ENCODE measurements at places on chromosomes 7 and 10. TPM values are rescaled to one million over a fixed set of nuclear protein-coding genes. Genes with fewer than 3 reads are reported as not detected.

Gene GCK
- total RNA-seq = 1.3 TPM

Gene PLXDC2
- total RNA-seq = not detected

Gene TBX20
- total RNA-seq = 0.15 TPM

Gene LRRN3
- total RNA-seq = 4.4 TPM

Gene CLDN15
- total RNA-seq = 13.7 TPM

Gene ARHGEF5
- total RNA-seq = 17.0 TPM

Gene LMBR1
- total RNA-seq = 37.8 TPM

Gene STEAP2
- total RNA-seq = not detected

Gene NSUN6
- total RNA-seq = 12.6 TPM

Gene ZNF804B
- not detected for total RNA-seq

Gene ABCB1
- total RNA-seq = 5.4 TPM

Gene NME8
- total RNA-seq = not detected

Gene UPK3BL2
- total RNA-seq = 5.8 TPM

Gene HTR7
- total RNA-seq = not detected

Gene FAS
- 62.2 TPM for total RNA-seq

Gene MCMBP
- total RNA-seq = 90.8 TPM

Gene HOXA9
- not detected for total RNA-seq
